ENCODE measurements at places on chromosomes 6 and 20.

GRCh38 chr6:24493945-24494820 lies 586 bp upstream of the ALDH5A1 start:
- DNase-seq: no peak

- no peak for DNase-seq
Observed at GRCh38 chr6:26502626-26503025, 2.5 kb downstream of the BTN1A1 start.

DNA sequence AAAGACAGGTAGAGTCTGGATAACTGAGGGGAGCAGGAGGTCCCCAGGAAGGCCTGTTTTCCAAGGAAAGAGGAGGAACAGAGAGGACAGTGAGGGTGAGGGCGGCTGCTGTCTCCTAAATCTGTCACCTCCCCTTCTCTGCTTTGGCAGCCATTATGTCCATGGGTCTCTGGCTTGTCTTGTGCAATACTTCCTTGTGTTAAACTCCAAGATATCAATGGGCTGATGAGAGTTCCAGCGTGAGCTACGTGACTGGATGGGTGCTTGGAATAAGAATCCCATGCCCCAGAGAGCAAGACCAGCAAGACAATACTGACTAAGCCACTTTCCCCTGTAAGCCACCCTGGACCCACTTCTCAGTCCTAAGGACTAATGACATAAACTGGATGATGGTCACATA lies 26.3 kb upstream of the DNAAF9 start:
- no peak for DNase-seq

- DNase-seq: no peak
Observed at GRCh38 chr6:7574500-7574899, 15.5 kb upstream of the SNRNP48 start.

GRCh38 chr6:2970753-2971419 lies 481 bp downstream of the SERPINB6 start:
- DNase-seq: peak; percentile 84

DNA sequence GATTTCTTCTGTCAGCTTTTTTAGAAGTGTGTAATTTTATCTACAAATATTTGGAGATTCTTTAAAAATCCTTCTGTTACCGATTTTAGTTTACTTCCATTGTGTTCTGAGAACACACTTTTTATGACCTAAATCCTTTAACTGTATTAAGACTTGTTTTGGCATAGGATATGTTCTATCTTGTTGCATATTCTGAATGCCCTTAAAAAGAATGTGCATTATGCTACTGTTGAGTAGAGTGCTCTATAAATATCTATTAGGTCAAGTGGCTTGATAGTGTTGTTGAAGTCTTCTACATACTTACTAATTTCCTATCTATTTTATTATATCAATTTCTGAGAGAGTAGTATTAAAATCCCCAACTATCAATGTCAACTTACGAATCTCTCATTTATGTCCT lies 502.2 kb downstream of the MAFB start:
- no peak for DNase-seq

DNA sequence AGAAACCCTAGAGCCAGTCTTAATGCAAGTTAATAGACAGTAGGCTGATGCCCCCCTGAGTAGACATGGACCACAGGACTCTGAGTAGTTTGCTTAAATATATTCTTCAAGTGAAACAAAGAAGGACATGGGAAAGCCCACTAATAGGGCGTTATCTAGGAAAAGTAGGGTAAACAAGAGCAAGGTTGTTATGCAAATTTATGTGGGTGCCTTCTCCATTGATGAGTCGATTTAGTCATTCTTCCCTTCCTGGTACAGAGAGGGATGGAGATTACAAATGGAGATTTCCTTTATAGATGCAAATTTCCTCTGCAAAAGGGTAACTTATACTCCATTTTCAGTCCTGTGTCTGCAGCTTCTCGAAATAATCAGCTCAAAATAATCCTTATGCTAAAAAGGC lies 262.0 kb downstream of the CD83 start:
- DNase-seq: no peak

DNA sequence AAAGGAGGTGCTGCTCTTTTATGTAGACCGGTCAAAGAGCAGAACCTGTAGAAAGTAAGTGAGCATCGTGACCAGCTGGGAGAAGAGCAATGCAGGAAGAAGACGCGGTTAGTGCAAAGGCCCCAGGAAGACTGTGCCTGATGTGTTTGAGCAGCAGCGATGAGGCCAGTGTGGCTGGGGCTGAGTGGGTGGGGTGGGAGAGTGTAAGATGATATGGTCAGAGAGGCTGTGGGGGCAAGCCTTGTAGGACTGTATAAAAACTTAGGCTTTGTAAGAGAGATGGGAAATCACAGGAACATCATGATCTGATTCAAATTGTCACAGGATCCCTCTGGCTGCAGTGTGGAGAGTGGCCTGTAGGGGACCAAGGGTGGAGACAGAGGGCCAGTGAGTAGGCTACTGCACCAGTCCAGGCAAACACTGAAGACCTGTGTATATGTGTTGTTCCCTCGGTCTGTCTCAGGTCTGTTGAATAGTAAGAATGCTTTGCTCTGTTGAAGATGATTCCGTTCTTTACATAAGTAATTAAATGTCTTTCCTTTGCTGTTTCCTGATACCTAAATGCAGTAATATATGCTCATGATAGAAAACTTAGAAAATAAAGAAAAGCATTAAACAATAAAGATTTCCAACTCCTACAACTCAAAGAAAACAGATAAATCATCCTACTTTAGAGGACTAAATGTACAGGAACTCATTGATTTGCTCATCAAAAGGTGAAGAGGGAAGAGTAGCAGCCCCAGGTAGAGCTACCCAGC lies 23.6 kb upstream of the WFDC2 start:
- no peak for DNase-seq

GRCh38 chr6:147750413-147750812 lies 241.9 kb downstream of the SAMD5 start:
- DNase-seq: no peak

DNA sequence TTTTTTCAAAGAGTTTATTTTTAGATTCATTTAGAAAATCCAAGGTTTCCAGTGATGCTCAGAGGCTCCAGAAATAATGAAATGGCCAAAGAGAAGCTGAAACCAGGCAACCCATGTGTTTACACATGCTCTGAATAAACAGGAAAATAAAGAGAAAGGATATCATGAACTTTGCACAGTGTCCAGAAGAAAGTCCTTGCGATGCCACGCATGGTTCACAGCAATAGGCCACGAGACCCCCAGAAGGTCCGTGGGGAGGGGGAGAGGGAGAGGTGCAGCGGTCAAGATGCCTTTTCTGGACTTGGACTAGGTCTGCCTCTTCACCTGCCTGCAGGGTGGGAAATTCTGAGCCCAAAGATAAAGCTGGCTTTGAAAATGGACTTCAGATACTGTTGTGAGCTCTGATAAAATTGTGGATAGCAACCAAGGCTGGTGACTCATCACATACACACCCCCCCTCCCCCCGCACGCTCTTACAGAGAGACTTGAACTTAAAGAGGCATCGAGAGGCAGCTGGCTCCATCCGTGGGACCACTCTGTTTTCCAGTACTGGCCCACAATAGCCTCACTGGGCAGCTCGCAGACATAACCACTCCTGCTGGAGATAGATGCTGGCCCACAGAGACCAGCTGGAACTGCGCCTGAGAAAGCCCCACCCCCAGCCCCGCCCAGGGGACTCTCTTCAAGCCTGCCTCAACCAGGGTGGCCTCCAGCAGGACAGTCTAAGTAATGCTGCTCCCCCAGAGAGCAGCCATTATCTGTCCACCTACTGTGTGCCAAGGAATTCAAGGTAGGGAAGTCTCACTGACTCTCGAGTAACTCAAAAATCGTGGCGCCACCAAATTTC lies 21.2 kb upstream of the NFATC2 start:
- DNase-seq: peak; percentile 67

- peak; percentile 34 for DNase-seq
Observed at GRCh38 chr20:41029150-41029901, 704 bp downstream of the TOP1 start.

DNA sequence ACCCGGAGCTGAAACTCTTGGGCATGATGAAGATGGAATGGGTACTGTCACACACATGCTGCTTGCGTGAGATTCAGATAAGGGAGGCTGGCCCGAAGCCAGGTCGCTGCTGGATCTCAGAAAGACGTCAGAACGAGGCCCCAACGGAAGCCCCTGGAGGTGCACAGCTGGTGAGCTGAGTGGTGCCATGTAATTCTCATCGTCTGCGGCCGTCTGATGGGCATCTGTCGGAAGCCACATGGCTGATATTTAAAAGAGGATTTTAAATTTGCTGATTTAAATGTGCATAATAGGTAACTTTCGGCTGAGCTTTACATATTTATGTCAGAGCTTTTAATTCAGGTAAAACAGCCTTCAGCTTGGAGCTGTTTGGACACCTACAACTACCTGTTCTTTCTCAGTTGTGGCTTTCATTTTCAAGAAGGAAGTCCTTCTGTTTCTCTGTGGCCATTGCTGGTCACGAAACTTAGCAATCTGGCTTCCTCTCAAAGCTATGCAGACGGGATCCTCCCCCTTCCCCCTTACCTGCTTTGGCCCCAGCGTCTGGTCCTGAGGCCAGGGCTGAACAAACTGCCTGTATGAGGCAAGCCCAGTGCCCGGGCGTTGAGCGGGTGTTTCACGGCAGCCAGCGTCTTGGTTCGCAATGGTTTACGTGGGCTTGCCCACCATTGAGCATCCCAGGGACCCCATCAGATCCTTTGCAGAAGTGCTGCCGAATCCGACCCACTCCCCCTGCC lies 9.2 kb downstream of the SLCO4A1 start:
- DNase-seq: peak; percentile 53

DNA sequence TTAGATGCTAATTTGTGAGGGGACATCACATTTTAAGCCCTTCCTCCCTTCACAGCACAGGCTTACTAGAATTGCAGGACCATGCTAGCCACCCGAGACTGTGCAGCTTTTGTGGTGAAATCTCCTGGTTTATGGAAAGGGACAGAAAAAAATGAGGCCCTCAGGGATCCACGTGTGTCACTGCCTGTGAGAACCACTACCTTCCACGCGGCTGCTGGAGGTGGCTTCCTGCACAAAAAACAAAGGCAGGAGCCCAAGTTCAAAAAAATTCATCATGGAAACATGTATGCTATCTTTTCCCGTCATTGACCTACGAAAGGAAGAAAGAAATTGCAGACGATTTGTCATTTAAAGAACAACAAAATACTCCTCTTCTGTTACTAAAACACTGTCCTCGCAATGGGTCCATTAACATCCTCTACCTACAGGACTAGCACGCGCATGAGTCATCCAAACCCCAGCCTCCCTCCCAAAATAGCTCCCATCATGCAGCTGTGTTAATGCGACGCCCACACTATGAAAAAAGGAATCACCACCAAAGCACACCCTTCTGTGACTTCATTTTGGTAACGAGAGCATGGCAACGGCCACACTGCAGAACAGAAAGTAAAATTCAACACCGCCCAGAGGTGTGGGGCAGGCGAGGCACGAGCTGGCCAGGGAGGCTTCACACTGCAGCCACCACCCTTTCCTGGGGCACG lies 45.7 kb downstream of the RAMACL start:
- DNase-seq: no peak

DNA sequence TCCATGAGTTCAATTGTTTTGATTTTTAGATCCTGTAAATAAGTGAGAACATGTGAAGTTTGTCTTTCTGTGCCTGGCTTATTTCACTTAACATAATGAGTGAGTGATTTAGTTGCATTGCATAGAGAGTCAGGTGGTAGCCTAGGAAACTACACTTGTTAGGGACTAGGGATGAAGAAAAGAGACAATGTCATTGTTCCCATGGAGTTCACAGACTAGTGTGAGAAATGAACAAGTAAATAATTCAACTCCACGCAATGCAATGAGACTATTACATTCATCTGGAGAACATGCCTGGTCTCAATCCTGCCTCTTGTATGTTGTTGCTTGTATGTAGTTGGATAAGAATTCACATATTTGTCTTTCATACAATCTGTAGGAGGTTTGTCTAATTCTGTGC lies 76.3 kb upstream of the B3GAT2 start:
- DNase-seq: no peak

DNA sequence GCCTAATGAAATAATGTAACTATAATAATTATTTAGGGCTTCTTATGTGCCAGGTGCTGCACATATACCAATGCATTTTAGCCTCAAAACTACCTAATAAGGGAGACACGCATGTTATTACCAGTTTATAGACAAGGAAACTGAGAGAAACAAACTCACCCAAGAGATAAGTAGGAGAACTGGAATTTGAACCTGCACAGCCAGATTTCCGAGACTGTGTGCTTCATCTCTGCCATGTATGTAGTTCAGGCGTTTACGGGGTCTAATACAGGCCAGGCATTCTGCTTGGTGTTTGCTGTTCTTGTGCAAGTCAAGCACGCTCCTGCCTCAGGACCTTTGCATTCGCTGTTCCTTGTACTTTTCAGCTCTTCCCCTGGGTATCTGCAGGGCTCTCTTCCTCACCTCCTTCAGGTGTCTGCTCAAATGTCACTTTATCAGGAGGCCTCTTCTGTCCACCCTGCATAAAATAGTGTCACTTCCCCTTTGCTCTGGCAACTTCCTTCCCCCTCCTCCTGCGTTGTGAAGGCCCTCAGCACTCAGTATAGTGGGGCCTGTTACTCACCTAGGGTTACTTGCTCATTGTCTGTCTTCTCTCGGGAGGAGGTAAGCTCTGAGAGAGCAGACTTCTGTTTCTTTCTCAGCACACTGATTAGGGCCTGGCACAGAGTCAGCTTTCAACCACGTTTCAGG lies 6.1 kb upstream of the NSFL1C start:
- no peak for DNase-seq

DNA sequence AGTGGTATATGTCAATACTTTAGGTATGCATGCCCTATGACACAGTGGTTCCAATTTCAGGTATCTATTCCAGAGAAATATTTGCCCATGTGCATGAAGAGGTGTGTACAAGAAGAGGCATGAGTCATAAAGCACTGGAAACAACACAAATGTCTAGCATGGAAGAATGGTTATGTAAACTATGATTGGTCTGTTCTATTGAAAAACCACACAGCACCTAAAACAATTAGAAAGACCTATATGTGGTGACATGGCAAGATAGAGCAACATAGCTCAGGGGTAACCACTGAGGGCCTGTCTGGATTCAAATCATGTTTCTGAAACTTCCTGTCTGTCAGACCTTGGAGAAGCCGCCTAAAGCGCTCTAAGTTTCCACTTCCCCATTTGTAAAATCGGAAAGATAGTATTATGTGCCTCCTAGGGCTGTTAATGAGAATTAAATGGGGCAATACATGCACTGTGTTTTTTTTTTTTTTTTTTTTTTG lies 76.0 kb upstream of the SHLD1 start:
- no peak for DNase-seq
